ENCODE measurements at places on chromosomes 12 and 14.

DNA sequence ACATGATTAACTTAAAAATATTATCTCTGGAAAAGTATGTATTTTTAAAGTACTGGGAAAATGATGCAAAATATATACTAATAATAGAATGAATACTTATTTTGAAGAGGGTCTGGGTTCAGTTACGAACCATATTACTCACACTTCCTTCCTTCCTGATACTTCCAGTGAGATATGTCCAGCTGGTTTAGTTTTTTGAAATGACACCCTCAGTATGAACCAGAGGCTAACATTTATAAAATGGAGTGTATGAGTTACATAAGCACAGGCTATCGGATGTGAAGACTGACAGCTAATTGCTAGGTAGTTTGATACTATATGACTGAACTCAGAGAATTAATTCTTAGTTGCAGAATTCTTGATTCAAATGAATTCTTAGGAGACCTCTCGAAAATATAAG lies 122.9 kb downstream of the OTOGL start:
- DNase-seq, result no peak

- no peak for DNase-seq
Measured at GRCh38 chr14:55713486-55713885, 133.5 kb downstream of the KTN1 start.

DNA sequence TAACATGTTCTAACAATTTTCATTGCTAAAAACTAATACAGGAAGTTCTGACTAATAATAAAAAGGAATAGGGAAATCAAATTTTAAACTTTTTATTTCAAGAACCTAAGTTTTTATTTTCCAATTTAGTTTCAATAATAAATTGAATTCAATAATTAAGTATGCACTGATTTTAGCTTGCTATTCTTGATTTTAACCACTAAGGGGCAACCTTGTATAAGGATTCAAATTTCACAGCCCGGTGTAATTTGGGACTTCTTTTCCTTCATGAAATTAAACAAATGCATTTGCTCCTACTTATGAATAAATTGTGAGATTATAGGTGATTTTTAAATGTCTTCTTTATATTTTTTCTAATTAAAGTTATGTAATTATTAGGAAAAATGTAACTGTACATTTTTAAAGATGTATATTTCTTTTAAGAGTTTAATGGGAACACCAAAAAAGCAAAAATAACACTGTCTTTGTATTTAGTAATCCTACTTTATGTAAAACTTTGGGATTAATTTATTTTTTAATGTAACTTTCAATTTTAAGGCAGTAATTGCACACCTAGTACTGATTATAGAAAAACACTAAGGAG lies 241.4 kb upstream of the PDZRN4 start:
- DNase-seq, result peak; percentile 9

GRCh38 chr14:61420326-61420725 lies 98.9 kb downstream of the PRKCH start:
- DNase-seq, result peak; percentile 66

GRCh38 chr14:20697273-20698017 lies 8.9 kb downstream of the ANG start:
- no peak for DNase-seq

GRCh38 chr14:53109105-53110041 lies 43.8 kb downstream of the DDHD1 start:
- peak; percentile 51 for DNase-seq

DNA sequence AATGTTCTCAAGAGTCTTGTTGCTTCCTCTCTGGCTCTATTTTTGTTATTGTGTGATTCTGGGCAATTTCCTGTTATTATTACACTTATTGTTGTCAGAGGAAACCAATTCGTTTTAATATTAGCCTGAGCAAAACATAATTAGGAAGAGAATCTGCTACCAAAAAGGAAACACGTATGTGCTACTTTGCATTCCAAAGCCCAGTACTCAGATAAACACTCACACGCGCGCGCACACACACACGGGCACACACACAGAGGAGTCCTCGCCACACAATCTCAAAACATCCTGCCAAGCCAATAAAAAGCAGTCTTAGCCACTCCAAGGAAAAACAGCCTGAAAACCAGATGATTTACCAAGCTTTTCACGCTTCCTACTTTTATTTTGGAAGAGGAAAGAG lies 400.7 kb downstream of the NUAK1 start:
- no peak for DNase-seq

DNA sequence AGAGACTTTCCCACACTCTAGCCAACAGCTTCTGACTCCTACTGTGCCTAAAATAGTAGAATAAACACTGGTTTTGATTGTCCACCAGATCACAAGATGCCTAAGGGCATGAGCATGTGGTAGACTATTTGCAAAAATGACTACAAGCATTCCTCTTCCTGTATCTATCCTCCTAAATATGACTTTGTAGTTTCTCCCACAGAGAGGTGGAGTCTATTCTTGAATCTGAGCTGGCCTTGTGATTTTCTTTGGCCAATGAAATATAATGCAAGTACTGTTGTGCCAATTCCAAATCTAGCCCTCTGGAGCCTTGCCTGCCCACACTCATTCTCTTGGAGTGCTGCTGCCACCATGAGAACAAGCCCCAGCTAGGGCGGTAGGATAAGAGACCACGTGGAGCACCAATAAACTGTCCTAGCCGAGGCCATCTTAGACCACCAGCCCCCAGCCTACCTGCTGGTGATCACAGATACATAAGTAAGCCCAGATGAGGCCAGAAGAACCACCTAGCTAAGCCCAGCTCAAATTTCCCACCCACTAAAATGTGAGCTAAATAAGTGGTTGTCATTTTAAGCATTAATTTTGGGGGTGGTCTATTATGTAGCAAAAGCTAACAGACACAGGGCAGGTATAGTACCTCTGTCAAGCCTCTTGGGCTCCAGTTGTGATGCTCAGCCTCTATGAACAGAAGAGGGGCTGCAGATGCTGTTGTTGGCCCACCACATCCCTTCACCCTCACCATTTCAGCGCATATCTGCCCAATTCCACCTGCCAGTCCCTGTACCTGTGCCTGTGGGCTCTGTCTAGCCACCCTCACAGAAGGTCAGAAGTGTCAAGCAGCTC lies 17.9 kb downstream of the ZFP36L1 start:
- DNase-seq, result no peak

GRCh38 chr12:11650286-11651281 lies 1.1 kb downstream of the ETV6 start:
- DNase-seq, result peak; percentile 45

DNA sequence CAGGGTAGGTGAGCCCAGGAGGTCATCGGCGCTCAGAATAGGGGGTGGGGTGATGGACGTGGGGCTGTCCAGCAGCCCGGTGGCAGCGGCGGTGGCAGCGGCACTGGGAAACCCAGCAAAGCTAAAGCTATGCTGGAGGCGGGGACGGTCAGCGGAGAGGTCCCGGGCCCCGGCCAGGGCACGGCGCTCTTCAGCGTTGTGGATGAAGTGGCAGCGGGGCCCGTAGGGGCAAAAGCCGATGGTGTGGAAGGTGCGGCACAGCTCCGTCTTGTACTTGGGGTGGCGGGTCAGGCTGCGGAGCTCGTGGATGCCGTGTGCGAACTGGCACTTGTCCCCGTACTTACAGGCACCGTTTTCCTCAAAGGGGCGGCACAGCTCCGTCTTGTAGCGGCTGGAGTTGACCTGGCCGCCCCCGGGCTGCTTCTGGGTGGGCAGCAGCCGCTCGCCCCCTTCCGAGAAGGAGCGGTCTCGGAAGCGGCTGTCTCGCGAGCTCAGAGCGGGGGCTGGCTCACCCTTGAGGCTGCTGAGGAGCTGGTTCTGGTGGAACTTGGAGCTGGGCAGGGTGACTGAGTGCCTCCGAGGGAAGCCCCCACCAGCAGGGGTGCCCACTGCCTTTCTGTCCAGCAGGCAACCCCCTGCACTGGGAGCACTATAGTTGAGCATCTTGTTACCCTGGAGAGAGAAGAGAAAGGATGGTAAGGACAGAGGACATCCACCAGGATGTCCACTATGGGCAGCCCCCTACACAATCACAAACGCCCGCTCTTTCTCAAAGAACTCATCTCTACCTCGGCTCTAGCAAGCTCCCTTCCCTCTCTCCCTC lies 2.8 kb downstream of the ZFP36L1 start:
- no peak for DNase-seq

- DNase-seq, result no peak
Measured at GRCh38 chr14:28877923-28878322, 111.3 kb downstream of the FOXG1 start.

GRCh38 chr14:36976571-36977023 lies 195.8 kb downstream of the SLC25A21 start:
- no peak for DNase-seq

DNA sequence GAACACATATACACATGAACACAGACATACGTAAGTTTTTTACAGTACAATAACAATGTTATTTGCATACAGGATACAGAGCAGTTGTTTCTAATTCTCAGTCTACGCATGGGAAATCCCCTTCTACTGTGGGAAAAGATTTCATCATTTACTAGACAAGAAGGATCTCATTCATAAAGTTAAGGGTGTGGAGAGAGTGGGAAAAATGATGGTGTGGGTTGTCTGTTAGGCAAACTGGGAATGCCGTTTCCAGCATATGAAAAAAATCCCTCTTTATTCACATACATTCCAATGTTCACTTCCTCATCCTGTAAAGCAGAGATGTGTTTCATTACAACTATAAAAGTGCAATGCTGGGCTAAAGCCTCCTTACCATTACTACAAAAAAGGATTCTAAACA lies 120.9 kb downstream of the SINHCAF start:
- DNase-seq, result no peak

DNA sequence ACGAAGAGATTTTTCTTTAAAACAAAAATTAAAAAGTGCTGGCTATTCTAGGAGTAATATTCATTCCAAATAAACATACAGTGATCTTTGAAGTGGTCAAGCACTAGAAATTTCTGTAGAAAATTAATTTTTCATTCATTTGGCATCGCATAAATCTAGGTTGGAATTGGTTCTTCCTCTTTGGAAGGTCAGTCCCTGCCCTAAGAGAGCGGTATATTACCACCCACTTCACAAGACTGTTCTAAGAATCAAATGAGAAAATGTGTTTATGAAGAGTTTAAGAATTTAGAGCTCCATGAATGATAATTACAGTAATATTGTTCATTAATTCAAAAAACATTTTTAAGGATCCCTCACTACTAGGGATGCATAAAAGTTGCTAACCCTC lies 444 bp upstream of the GEMIN2 start:
- DNase-seq, result no peak

DNA sequence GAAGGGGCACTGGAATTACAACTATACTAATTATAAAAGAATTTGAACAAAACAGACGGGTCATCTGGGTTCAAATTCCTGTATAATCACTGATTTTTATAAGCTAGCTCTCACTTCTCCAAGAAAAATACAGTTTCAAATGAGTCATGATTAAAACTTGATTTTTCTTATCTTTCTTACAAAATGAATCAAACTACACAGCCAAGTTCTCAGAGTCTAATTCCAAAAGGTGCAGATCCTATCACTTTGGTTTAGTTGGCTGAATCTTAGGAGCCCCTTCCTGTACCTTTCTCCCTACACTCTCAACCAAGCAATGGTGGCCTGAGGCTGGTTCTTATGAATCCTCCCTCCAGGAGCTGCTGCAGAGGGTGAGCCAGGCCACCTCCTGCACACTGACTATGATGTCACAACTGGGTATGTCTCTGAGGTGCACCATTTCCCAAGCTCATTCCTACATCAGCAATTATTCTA lies 43.8 kb upstream of the BMP4 start:
- no peak for DNase-seq

- no peak for DNase-seq
Measured at GRCh38 chr12:94922561-94922960, 80.9 kb downstream of the NDUFA12 start.

GRCh38 chr12:34294137-34294536 lies 271.8 kb downstream of the ALG10 start:
- DNase-seq, result no peak

- no peak for DNase-seq
Measured at GRCh38 chr12:2139651-2140050, 86.9 kb downstream of the CACNA1C start.

DNA sequence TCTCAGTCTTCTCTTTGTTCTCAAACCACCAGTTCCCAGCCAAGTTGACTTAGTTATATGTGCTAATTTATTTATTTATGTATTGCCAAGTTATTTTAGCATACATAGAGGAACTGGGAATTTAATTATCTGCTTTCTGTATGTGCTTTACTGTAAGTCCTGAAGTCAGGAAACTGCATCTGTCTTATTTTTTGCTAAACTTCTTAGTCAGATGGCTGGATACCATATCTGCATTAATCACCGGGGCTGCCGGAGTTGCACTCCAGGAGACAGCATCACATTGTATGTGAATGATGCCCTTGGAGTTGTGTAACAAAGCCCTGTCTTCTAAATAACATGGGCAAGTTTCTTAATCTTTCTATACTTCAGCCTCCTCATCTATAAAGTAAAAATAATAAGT lies 96.2 kb downstream of the MON2 start:
- DNase-seq, result no peak

- no peak for DNase-seq
Measured at GRCh38 chr12:2431810-2432209, 363.0 kb upstream of the FKBP4 start.

DNA sequence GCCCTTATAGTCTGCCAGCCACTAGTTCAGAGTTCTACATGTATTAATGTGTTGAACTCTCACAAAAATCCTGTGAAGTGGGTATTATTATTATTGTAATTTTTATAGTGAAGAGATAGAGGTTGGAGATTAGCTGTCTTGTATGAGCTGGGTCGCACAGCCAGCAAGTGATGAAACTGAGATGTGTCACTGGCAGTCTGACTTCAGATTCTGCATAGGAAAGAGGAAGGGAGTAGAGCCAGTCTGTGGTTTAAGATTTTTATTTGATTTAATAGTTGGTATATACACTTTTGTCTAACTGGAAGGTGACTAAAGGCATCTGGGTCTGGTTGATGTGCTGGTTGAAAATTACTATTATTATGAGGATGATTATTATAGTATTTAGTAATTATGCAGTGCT lies 5.8 kb upstream of the FRS2 start:
- no peak for DNase-seq

- DNase-seq, result no peak
Measured at GRCh38 chr12:94525951-94526350, 66.3 kb upstream of the CEP83 start.

- DNase-seq, result no peak
Measured at GRCh38 chr12:106113042-106113441, 25.7 kb downstream of the NUAK1 start.

- no peak for DNase-seq
Measured at GRCh38 chr12:131897875-131898274, 3.5 kb downstream of the ULK1 start.

- no peak for DNase-seq
Measured at GRCh38 chr12:6273541-6274230, 36.8 kb upstream of the PLEKHG6 start.

DNA sequence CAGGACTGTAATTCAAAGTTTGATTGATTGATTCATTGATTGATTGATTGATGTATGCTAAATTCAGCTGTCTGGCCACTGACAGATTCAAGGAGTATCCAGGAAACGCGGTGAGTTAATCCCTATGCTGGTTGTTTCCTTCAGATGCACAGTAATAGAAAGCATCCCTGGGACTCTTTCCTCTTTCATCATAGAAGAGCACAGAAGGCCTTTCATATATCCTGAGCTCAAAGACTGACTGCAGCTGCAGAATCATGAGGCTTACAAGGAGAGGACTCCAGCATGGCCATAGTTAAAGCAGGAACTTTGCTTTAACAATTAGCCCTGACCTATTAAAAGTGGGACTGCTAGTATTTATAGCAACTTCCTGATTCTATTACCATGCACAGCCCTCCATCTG lies 187.7 kb upstream of the TMTC1 start:
- no peak for DNase-seq

All from NCI-H2029 (cell line).